ENCODE measurements at places on chromosomes 12 and 14. TPM values are rescaled to one million over a fixed set of nuclear protein-coding genes. Genes with fewer than 3 reads are reported as not detected.

DNA sequence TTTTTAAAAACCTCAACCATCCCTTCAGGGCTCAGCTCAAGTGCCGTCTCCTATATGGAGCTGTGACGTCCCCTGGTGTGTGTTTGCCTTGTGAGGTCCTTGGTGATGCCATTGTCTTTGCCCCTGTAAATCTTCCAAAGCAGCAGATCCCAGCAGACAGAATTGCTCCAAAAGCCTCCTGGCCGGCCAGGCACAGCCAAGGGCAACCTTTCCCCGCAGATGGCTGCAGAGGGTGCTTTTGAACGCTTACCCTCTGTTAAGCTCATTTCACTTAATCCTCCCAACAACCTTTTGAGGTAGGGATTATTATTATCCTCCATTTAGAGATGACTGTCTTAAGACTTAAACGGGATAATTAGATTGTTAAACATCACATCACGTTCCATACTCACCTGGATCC lies 51.4 kb downstream of the RFX4 start:
- no peaks in the 10 kb centered on the region for H3K36me3 ChIP-seq
- no peaks in the 10 kb centered on the region for H3K4me1 ChIP-seq
- no peak for DNase-seq
- no peaks in the 10 kb centered on the region for H3K27me3 ChIP-seq
- H3K27ac ChIP-seq, result no peak overlapping the region

GRCh38 chr12:111228916-111229666 lies 139.8 kb downstream of the PHETA1 start:
- no peaks in the 10 kb centered on the region for H3K36me3 ChIP-seq
- no peak for DNase-seq
- H3K4me1 ChIP-seq, result no peaks in the 10 kb centered on the region
- H3K27ac ChIP-seq, result no peak overlapping the region
- no peaks in the 10 kb centered on the region for H3K27me3 ChIP-seq
- H3K4me3 ChIP-seq, result no peak overlapping the region

DNA sequence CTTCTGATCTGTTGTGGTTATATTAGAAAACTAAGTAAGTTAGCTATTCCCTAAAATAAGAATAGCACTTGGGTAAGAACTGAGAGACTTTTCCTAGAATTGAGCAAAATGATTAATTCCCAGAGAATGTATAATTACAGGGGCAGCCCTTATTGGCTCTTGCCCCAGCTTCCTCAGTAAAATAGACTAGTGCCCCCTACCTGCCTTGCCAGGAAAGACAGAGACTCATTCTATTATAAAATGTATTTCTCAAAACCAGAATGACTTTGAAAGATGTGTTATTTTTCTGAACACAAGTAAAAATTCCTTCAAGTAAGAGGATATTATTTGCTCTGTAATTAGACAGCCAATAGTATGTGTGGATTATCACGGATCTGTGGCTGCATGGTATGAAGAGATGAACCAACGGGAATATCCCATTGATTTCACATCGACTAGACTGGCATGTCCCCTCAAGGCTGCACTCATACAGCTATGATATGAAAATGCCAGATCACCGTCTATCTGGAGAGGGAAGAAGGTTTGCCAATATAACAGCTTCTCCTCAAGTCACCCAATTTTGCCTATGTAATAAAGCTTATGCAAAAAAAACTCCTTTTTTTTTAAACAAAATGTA lies 7.4 kb upstream of the GLRX5 start:
- no peaks in the 10 kb centered on the region for H3K4me1 ChIP-seq
- no peaks in the 10 kb centered on the region for H3K36me3 ChIP-seq
- no peaks in the 10 kb centered on the region for H3K27me3 ChIP-seq
- H3K27ac ChIP-seq, result no peak overlapping the region

DNA sequence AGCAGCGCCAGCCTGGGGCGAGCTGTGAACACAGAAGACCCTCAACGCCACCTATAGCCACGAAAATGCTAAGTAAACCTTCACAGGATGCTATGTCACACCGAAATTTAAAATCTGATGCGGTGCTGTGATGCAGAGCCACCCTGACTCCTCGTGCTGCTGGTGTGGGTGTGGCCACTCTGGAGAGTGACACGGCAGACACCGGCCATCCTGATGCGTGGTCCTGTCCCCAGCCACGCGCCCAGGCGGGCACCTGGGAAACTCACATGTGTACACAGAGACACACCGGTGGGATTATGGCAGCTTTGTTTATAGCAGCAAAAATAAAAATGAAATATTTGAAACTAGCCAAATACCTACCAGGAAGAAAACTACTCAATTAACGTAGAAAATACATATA lies 138.3 kb upstream of the SFSWAP start:
- H3K4me1 ChIP-seq, result peaks cover 3% of the 10 kb centered on the region
- no peak overlapping the region for H3K27ac ChIP-seq

Gene ARHGEF25
- polyA plus RNA-seq, result 8.6 TPM

Gene C1QL4
- polyA plus RNA-seq, result 0.63 TPM

- DNase-seq, result no peak
- no peaks in the 10 kb centered on the region for H3K36me3 ChIP-seq
- no peaks in the 10 kb centered on the region for H3K4me1 ChIP-seq
- H3K27ac ChIP-seq, result no peak overlapping the region
- H3K27me3 ChIP-seq, result no peaks in the 10 kb centered on the region
These were observed 795.3 kb downstream of the VRK1 start for GRCh38 chr14:97592341-97592980.

Gene SRP54
- 19.7 TPM for polyA plus RNA-seq

Gene JPH4
- 35.0 TPM for polyA plus RNA-seq

DNA sequence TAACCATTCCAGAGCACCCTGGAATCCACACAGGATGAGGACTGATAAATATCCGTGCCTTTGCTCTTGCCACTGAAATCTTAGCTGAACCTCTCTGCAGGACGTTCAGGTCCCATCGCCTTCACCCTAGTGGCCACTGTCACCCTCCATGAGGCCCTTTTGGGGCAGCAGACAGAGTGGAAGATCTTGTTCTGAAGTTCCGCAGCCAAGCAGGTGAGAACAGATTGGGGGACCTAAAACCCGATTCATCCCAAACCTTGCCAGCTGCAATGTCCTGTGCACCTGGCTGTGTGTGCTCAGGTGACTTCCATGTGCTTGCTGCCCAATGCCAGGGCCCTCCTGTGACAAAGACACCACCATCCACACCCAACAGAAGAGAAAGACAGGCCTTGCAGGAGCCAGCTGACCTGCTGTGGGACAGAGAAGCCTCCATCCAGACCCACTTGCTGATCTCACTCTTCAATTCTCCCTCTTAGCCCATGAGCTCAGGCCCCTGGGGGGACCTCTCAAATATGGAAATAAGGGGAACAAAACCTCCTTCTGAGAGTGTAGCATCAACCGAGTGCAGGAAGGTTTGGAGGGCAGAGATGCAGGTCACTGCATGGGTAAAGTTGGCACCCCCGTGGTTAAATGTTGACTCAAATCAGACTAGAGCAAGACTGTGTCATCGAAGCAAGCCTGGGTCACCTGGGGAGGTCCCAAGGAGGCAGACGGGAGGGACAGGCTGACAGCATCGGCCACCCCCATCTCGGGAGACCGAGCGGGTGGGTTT lies 308.7 kb upstream of the DIO3 start:
- no peak overlapping the region for H3K4me3 ChIP-seq
- DNase-seq, result peak; percentile 22
- H3K27me3 ChIP-seq, result no peaks in the 10 kb centered on the region
- no peak overlapping the region for H3K27ac ChIP-seq

DNA sequence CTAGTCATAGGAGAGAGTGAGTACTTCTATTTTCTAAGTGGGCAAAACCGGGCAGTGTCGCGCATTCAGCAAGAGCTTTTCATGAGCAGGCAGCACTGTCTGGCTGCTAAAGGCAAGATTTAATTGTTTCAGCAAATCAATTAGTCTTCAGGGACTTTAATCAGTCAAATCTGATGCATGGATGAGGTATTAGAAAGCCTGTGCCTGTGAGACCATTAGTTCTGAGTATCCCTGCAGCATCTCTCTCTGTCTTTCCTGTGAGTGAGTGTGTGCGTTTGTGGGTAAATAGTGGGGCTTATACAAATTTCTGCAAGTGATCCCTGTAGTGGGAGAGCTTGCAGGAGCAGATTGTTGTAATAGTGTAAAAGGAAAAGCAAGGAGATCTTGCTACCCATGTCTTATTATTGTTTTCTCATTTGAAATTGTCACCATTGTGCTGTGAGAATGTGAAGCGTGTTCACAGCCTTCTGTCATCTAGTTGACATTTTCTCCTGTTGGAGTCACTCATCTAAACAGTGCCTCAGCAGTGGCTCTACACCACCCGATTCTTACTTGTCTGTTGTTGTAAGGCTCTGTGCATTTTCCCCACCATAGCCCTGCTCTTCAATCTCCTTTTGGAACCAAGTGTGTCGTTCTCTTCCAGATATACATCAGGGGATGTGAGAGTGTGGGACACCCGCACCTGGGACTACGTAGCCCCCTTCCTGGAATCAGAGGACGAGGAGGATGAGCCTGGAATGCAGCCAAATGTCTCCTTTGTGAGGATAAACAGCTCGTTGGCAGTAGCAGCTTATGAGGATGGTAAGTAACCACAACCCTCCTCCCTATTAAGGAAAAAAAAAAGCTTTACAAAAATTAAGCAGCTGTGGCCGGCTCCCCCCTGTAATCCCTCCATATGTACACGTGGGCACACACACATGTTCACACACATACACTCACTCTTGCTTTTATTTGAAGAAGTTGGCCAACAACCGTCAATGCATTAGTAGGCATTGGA lies 53.6 kb downstream of the FBXW8 start:
- H3K4me3 ChIP-seq, result no peak overlapping the region
- H3K4me1 ChIP-seq, result no peaks in the 10 kb centered on the region
- H3K27me3 ChIP-seq, result no peaks in the 10 kb centered on the region
- DNase-seq, result no peak
- peaks cover 6% of the 10 kb centered on the region for H3K36me3 ChIP-seq

All from H1 (cell line).